ENCODE measurements at places on chromosomes 4 and X.
A peak's percentile ranks its signal among the peaks of the same experiment; 100 is the strongest.

GRCh38 chrX:87397103-87397886 lies 120.3 kb upstream of the KLHL4 start:
- no peak for DNase-seq

- no peak for DNase-seq
Measured at GRCh38 chr4:121765971-121766538, 1.1 kb upstream of the SMIM43 start.

DNA sequence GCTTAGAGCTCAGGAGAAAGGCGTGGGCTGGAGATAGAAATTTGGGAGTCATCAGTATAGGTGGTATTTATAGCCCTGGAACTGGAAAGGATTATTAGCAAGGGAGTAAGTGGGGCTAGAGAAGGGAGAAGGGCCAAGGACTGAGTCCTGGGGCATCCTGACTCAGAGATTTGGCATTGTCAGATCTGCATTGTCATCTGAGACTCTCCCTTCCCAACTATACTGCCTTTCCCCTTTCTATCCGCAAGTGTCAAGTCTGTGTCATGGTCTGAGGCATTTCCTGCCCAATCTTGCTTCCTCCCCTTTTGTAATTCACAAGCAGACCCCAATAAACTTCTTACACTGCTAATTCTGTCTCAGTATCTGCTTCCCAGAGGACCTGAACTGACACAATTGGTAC lies 24.4 kb upstream of the SLC25A43 start:
- DNase-seq, result no peak

- no peak for DNase-seq
Measured at GRCh38 chr4:124449881-124450280, 262.7 kb downstream of the ANKRD50 start.

DNA sequence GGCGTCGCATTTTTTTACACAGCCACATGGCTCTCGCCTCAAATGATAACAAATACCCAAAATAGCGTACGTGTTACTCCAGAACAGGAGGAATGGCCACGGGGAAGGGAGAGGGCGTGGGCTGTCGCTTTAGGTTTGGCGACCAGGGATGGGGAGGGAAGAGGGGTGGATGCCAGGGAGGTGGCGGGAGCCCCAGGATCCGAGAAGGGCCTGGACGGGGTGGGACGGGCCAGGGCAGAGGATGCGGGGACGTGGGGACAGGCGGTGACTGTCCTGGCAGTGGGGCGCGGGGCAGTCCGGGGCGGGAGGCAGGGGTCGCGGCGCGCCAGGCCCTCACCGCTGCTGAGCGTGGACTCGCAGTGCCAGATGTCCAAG lies 631 bp downstream of the TMEM47 start:
- peak; percentile 59 for DNase-seq

GRCh38 chrX:38225093-38225492 lies 4.4 kb upstream of the SRPX start:
- no peak for DNase-seq

GRCh38 chrX:136212557-136213111 lies 38.6 kb downstream of the MAP7D3 start:
- no peak for DNase-seq

DNA sequence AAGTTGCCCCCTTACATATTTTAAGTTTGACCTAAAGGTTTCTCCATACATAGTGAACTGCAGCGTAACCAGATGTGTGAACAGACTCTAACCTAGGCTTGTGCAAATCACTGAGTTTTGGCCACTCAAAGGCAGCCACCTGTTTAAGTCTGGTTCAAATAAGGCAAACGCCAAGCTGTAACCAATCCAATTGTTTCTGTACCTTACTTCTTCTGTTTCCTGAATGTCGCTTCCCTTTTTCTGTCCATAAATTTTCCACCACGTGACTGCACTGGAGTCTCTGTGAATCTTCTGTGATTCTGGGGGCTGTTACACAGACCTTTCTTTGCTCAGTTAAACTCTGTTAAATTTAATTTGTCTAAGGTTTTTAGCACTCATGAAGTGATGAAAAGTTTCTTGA lies 618.8 kb downstream of the GLUD2 start:
- no peak for DNase-seq

GRCh38 chr4:137390707-137391106 lies 141.6 kb downstream of the PCDH18 start:
- DNase-seq, result no peak

DNA sequence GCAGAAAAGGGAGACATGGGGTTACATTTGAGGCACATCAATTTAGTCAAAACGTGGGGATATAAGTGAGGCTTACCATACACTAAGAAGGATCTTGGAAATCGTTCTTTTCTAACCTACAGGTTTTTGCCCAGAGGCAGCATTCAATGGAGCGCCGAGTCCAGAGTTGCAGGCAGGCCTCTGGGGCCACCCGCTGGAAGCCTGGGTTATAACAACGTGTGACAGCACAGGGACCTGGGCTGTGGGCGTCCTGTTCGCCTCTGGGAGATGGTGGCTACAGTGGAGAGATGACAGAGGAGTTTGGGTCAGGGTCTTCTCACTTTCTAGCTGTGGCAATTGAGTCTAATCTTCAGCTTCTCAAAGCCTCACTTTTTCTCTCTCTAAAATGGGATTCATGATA lies 53.9 kb downstream of the ENPP6 start:
- DNase-seq, result no peak

GRCh38 chrX:14865201-14865600 lies 7.7 kb downstream of the FANCB start:
- DNase-seq, result no peak

DNA sequence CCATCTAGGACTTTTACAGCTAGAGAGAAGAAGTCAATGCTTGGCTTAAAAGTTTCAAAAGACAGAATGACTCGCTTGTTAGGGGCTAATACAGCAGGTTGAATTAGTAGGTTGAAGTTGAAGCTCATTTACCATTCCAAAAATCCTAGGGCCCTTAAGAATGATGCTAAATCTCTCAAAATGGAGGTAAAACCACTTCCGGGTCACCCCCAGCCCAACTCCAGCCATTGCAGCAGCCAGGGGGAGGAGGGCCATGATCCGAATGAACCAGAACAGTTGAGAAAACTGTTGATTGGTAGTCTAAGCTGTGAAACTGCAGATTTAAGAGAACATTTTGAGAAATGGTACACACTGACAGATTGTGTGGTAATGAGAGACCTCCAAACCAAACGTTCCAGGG lies 245.4 kb downstream of the HNRNPD start:
- no peak for DNase-seq

DNA sequence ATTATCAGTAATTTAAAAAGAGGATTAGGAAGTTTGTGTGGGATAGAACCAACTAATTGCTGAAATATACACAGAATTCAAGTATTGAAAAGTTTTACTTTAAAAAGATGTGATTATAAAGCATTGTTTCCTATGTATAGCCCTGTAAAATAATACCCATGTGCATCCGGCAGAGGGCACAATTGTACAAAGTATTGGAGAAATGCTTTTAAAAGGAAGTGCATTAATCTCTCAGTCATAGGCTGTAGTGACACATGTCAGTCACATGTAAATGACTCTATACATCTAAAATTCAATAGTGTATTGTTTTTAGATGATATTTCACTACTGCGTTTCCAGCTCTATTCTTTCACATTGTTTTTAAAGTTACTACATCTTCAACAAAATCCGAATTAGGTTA lies 9.7 kb upstream of the GEMIN8 start:
- no peak for DNase-seq

DNA sequence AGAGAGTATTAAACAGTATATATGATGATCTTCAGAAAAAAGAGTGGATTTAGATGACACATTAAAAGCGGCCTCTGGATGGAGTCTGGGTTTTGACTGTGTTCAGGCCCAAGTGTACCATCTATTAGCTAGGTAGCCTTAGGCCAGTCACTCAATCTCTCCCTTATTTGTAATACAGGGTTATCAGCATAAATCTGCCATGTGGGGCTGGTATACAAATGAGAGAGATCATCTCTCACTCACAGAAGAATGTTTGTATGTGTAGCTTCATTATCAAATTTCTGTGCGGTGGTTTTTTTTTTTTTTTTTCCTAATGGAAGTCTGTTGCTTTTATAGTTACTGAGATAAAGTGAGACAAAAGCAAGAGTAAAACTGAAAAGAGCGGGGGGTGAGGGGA lies 12.7 kb downstream of the SLC2A9 start:
- no peak for DNase-seq

DNA sequence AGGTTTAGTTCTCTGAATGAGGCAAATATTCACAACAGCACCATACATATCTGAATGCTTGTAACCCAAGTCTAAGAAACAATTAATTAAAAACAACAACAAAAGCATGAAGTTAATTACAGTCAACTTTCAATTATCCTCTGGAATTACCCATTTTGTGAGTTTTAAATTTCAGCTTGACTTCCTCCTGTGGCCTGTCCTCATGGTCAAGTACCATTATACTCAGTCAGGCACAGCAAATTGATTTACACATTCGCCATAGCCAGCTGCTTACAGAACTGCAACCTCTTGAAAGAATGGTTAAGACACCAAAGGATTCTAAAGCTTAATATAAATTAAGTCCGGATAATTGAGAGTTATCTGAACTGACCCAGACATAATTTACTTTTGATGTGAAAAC lies 306.5 kb downstream of the CAMK2D start:
- no peak for DNase-seq

GRCh38 chr4:120517966-120518365 lies 404.6 kb downstream of the PRDM5 start:
- no peak for DNase-seq

DNA sequence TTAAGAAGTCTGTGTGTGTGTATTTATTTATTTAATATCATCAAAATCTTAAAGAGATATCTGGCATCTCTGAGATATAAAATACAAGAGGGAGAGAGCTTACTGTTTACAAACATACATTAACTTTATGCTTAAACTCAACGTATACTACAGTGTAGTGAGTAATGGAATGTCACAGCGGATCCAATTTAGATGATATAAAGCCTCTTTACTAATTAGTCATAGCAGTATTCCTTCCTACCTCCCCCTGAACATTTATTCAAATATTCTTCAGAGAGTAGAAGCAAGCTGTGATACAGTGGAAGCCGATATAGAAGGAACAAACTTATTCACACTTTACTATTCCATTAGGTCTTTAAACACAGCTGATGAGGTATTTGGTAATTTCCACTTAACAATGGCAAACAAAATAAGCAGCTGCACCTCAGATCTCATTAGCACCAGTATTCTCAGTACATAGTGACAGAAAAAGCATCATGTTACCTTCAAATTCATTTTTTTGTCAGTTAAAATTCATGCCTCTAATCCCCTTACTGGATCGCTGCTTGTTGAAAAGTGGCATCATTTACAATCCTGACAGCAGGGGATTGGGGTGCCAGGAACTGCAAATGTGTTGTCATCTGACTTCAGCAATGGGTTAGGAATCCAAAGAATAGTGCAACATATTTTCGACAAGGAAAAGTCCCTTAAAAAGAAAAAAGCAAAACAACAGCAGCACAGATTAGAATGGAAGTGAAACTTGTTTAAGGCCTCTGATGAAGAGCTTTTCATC lies 658.7 kb upstream of the EPHA5 start:
- DNase-seq, result no peak

DNA sequence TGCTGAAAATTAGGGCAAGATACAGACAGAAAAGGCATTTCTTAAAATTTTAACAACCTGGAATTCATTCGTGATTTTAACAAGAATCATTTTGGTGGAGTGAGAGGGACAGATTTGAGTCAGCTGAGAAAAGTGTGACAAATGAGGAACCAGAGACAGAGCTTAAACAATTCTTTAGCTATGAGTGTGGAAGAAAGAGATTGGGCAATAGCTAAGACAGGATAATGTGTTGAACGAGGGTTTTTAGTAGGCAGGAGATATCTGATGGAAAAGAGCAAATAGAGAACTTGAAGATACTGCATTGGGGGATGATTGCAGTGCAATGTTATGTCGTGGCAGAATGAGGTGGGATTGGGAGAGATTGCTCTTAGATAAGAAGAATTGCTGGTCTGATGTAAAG lies 164.2 kb upstream of the SPRY1 start:
- no peak for DNase-seq

- DNase-seq, result no peak
Measured at GRCh38 chr4:83890231-83890630, 354.3 kb downstream of the GPAT3 start.
